ENCODE measurements at places on chromosomes 4 and X.
A peak's percentile ranks its signal among the peaks of the same experiment; 100 is the strongest.

- DNase-seq, result no peak
These were observed 65.9 kb downstream of the MAD2L1 start for GRCh38 chr4:120000591-120001296.

- no peak for DNase-seq
These were observed 151.0 kb upstream of the DKK2 start for GRCh38 chr4:107187091-107187490.

DNA sequence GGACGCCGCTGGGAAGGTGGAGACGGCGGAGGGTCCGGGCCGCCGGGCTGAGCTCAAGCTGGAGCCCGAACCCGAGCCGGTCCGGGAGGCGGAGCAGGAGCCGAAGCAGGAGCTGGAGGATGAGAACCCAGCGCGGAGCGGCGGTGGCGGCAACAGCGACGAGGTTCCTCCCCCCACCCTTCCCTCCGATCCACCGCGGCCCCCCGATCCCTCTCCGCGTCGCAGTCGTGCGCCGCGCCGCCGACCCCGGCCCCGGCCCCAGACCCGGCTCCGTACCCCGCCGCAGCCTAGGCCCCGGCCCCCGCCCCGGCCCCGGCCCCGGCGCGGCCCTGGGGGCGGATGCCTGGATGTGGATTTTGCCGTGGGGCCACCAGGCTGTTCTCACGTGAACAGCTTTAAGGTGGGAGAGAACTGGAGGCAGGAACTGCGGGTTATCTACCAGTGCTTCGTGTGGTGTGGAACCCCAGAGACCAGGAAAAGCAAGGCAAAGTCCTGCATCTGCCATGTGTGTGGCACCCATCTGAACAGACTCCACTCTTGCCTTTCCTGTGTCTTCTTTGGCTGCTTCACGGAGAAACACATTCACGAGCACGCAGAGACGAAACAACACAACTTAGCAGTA, 483 bp downstream of the USP27X start:
- DNase-seq, result no peak

- no peak for DNase-seq
These were observed 81.2 kb downstream of the DCK start for GRCh38 chr4:71074452-71075299.

GRCh38 chr4:146548443-146548842, 26.7 kb upstream of the SLC10A7 start:
- DNase-seq, result no peak

DNA sequence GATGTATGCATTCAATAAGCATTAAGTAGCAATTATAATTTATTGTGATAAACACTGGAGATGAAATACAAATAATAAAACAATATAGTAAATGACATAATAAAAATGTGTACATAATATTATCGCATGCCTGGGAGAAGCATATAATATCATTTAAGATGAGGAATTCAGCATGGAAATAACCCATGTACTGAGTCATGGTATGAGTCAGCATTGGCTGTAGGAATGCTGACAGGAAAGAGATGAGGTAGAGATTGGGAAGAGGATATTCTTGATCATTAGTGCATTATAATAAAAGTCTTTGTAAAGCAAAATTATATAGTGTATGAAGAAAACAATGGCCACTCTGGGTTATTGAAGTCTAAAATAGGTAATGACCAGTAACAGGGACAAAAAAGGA, 82.8 kb downstream of the MAGEB10 start:
- DNase-seq, result no peak

- peak; percentile 6 for DNase-seq
These were observed 726.6 kb downstream of the TRAM1L1 start for GRCh38 chr4:116358633-116359222.

DNA sequence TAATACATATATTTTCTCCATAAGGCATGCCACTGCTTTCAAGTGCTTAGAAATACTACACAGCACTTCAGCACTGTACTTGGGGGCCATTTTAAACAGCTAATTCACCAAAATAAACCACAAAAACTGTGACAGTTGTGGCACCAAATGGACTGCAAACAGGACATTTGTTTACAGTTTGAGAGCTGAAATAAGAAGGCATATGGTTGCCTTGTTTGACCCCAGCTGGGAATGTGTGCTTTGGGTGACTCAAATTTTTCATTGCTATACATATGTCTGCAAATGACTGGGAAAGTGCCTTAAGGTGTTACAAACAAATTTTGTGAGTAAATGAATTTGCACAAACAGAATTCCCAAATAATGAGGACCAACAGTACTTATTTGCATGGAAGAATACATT, 124.2 kb downstream of the BANK1 start:
- DNase-seq, result no peak

- no peak for DNase-seq
These were observed 1.2 kb upstream of the TMEM47 start for GRCh38 chrX:34658326-34658725.

- no peak for DNase-seq
These were observed 6.3 kb downstream of the TMEM31 start for GRCh38 chrX:103716962-103717361.

DNA sequence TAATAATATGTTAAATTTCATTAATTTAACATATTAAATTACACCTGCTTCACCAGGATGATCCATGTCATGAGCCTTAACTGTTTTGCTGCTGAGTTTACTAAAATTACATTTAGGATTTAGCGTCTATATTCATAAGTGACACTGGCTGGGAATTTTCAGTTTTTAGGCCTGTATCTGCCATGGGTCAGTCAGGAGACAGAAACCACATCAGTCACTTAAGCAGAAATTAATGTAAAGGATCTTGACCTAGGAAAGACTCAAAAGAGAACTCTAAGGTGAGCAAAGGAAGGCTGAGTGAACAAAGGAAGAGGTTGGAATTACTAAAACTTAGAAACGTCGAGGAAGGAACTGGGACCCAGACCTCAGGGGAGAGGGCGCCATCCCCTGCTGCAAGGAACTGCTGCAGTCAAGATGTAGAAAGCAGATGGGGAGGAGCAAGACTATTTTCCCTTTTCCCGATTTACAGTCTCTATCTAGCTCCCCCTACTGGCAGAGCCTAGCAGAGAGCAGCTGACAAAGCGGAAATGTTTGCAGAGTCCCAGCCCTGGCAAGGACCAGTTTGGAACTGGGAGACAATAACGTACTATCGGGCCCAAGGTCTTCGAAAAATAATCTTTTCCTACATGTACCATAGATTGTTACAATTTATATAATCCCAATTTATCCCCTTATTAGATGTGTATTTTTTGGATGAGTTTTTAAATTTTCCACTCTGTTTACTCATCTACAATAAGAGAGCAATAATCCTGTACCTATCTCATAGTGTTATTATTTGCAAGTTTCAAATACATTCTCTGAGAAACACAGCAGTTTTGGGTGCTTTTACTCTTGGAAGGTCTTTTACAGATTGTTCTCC, 22.6 kb upstream of the RBBP7 start:
- DNase-seq, result peak; percentile 18

GRCh38 chr4:88696630-88697029, 999 bp downstream of the NAP1L5 start:
- DNase-seq, result no peak
